ENCODE measurements at places on chromosomes 2 and 18.

DNA sequence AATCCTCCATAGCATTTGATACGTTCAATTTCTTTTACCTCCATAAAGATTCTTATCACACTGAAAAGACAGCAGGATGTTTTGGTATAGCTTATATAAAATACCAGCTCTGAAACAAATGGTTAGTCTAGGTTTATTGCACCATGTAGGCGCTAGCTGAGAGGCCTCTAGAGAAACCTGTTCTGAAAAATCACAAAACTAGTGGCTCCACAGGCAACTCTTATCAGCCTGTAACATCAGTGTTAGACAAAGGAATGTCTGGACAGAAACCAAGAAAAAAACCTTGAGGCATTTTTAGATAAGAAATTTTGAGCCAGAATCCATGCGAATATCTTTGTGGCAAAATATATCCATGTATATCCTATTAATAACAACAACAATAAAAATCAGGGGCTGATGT lies 440.4 kb upstream of the MAP2 start:
- no peak for DNase-seq

DNA sequence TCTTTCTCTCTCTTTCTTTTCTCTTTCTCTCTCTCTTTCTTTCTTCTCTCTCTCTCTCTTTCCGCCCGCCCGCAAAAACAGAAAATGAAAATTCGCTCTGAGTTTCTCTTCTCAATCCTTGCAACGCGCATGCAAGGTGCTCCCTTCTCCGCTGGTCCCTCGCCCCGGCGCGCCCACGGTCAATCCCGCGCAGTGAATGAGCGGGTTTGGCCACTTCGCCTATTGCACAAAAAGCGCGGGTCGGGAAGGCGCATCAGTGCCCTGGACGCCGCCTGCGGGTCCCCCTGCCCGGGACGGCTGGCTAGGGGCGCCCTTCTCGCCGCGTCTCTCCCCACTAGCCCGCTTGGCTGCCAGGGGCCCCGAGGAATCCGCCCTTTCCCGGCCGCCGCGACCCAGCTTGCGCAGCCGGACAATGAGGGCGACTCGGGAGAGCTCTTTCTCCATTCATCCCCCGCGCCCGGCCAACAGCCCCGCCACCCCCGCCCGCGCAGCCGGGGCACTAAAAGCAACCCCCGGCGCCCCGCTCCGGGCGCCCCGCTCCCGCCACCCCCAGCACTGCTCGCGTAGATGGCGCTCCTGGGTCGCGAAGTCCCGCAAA lies 706 bp downstream of the LAMA1 start:
- no peak for DNase-seq

DNA sequence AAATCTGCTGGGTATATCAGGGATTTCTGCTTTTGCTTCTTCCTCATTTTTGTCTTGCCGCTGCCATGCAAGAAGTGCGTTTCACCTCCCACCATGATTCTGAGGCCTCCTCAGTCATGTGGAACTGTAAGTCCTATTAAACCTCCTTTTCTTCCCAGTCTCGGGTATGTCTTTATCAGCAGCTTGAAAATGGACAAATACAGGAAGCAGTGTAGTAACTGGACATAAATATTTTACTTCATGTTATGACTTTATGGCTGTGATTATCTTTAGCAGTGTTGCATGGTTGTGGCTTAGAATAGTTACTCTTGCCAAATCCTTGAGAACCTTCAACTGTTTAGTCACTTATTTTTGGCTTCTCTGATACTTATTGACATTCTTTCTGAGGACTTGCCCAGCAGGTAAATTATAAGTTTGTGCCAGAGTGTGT lies 66.2 kb upstream of the DLX2 start:
- DNase-seq = no peak

- no peak for DNase-seq
Measured at GRCh38 chr2:223929571-223930102, 15.5 kb downstream of the WDFY1 start.

DNA sequence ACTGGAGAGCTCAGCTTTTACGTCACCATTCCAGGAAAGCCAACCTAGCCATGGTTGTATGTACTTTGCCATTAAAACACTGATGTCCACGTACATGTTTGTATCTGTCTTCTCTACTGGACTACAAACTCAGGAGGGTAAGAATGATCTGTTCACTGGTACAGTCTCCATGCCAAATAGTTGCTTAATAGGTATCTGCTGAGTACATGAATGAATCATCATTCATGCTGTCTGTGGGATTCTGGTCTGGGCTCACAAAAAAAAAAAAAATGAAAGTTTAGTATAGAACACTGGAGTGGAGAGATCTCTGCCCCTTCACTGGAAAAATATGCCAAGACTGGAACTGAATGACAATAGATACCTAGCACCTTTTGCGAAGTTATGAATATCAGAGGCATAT lies 102.6 kb upstream of the ITGA4 start:
- DNase-seq = no peak

- DNase-seq = no peak
Measured at GRCh38 chr18:13910501-13910900, 4.8 kb downstream of the MC2R start.

- DNase-seq = no peak
Measured at GRCh38 chr2:69429491-69430183, 7.6 kb downstream of the NFU1 start.

GRCh38 chr2:60045456-60045855 lies 508.0 kb downstream of the BCL11A start:
- DNase-seq = no peak

DNA sequence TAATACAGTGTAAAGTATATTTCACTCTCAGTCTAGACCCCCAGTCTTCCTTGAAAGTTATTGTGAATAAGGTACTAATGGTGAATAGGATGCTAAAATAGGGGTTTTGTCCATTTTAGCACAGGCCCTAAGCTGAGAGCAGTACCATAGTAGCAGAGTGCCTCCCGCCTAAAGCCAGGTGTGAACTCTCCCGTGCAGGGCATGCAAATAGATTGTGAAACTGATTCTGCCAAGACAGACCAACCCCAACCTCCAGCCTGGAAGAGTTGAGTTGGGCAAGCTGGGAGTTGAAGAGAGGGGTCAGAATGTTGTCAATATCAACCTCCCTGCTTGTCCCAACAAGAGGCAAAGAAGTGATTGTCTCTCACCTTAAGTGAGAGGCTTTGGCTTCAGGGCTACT lies 97.4 kb upstream of the CYRIA start:
- DNase-seq = no peak

DNA sequence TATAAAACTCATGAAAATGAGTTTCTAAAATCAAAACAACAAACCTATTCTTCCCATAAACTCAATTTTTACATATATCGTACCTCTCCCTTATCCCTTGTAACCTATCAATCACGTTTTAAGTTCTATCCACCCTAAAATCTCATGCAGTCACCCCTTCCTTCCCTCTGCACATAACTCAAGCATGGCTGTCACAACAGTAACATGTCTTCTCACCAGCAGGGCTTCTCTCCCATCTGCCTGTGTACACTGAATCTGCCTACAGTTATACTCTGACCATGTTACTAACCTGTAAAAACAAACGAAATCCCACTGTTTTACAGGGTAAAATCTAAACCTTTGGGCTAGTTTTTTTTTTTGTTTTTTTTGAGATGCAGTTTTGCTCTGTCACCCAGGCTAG lies 68.2 kb downstream of the MAP4K3 start:
- no peak for DNase-seq

All from activated T-cell treated with anti-CD3 and anti-CD28 coated beads, Interleukin-2, amount 50 U/mL, for 1 hour (primary cell).